Fibroblast of mammary gland (primary cell): ENCODE measurements at places on chromosomes 1 and 21.

GRCh38 chr21:41373253-41373652 is 11.4 kb downstream of the MX2 start:
- no peak for DNase-seq

- peak; percentile 22 for DNase-seq
Measured at GRCh38 chr1:167665469-167665868, 35.4 kb downstream of the RCSD1 start.

DNA sequence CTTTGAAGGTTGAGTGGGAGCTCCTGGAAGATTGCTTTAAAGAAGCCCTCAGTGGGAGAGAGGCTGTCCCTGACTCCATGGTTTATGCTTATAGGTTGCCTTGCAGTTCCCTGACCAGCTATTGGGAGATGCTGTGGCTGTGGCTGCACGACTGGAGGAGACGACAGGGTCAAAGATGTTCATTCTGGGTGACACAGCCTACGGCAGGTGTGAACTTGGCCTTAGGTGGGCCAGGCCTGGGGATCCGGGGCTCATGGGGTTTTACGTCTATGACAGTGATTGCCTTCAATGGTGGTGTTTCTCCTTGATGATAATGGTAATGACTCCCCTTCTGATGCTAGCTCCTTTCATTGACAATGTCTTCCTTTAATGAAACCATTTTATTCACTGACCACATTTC is 692 bp downstream of the DPH2 start:
- DNase-seq = no peak

GRCh38 chr1:4310396-4310923 is 343.9 kb upstream of the AJAP1 start:
- DNase-seq = no peak

- DNase-seq = no peak
Measured at GRCh38 chr1:247180581-247180980, 8.8 kb upstream of the ZNF124 start.

DNA sequence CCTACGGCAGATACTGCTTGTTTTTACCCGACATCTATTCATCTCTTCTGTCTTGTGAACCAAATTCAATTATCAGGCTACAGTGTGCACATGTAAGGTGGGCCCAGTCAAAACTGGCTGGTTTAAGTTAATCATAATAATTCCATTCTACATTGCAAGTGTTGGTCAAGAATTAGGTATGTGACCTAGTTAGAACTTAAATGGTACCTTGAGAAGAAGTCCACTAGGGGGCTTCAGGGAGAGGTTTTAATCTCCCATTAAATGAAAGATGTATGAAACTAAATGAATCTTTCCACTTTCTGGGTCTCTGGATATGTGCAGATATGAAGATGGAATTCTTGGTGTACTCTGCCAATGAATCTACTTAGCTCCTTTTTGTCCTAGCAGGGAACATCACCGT is 187.1 kb downstream of the CDC42BPA start:
- DNase-seq = peak; percentile 56

GRCh38 chr1:200903793-200904192 is 9.1 kb downstream of the INAVA start:
- DNase-seq = no peak

DNA sequence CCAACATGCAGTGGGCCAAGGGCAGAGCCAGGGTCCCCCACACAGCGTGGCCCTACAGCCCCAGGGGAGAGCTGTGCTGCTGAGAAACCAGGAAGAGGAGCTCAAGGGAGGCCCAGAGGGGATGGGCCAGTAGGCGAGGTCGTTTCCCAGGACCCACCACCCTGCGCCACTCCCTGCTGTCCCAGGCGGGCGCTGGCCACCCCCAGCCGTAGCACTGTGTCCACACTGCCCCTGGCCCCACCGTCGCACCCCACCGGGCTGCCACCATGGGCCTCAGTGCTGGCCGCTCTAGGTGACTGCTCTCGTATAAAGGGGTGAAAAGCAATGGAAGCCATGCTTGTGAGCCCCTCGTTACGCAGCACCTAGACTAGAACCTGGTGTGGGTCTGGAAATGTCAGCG is 22.4 kb downstream of the NADK start:
- DNase-seq = no peak

DNA sequence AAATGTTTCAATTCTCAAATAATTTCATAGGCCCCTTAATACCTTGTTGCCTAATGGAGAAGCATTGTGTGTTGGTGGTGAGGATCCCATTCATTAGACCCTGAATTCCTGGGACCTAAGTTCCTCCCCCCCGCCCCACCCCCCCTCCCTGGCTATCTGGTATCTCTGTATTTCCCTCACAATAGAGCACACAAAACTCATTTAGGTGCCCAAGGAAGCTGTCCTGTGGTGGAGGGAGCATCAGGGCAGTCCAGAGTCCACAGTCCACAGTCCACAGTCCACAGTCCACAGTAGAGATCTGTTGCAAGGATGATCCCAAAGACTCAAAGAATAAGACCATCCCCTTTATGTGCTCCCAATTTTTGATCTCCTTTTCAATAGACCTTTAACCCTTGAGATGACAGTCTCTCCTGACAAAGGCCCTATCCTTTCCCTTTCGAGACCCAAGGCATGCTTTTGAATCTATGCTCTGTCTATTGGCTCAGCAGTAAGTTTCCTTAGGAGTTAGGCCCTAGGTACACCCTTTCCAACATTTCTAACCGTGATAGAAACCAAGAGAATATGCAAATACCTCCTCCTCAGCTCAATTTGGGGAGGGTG is 123.9 kb downstream of the ZBTB18 start:
- no peak for DNase-seq

GRCh38 chr1:154219541-154219940 is 1.2 kb upstream of the UBAP2L start:
- DNase-seq = peak; percentile 41

- DNase-seq = no peak
Measured at GRCh38 chr1:99657213-99658030, 11.5 kb downstream of the PALMD start.

DNA sequence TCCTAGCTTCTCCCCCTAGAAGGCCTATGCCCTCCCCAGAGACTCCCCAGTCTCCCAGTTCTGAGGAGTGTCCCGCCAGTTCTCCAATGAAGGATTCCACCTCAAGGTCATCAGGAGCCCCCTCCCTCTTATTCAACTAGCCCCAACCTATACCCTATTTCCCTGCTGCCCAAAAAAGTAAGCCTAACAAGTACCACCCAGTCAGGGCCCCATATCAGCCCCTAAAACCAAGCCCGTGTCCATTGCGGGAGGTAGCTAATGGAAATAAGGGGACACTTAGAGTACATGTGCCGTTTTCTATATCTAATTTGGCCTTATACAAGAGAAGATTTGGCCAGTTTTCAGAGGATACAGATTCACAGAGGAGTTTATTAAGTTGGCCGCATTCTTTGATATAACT is 416.2 kb downstream of the MATN1 start:
- DNase-seq = no peak

DNA sequence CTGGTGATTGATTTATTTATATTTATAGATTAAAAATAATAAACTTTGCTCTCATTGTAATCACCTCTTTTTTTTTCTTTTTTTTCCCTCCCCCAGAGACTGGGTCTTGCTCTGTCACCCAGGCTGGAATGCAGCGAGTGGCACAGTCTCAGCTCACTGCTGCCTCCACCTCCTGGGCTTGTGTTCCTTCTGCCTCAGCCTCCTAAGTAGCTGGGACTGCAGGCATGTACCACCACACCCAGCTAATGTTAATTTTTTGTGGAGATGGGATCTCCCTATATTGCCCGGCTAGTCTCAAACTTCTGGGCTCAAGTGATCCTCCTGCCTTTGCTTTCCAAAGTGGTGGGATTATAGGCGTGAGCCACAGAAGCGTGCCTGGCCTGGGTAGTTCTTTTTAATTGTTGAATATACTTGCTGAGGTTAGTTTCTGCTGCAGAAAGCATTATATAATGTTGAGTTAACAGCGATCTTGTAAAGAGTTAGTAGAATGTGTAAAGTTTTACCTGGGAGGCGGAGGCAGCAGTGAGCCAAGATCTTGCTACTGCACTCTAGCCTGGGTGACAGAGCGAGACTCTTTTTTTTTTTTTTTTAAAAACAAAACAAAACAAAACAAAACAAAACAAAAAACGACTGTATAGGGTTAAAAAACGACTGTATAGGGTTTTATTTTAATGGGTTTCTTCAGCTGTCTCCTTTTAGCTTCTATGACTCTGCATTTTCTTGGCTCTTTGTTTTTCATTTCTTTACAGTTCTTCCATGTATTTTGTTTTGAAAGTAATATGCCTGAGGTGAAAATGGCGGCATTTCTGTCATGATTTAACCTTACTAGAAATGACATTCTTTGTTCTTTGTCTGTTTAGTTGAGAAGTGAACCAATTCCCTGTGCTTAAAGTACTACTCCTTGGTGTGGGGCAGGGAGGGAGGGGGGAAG is 82.7 kb downstream of the CAMTA1 start:
- no peak for DNase-seq

DNA sequence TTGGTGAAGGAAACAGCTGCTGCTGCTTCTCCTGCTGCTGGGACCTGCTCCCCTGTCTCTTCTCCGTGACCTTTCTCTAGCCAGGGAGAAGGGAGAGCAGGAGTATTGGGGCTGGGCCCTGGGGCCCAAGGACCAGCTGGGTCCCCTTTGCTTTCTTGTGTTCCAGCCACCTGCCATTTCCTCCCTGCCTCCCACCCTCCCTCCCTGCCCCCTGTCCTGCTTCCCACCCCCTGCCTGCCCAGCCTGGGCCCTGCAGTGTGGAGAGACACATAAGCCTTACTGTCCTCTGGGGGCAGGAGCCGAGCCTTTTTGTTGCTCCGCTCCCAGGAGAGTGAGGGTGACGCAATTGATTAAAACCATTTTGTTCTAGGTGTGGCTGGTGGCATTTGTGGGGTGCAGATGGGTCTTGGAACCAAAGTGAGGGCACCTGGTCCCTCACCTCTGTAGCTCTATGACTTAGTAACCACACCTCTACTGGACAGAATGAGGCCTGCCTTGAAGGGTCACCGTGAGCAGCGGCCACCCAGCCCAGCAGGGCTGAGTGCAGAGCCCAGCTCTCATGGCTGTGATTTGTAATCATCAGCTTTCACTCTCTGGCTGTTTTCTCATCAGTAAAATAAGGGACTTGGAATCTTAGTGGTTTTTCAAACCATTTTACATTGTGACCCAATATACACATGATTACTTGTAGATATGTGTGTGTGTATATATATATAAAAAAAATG is 13.9 kb upstream of the TMEM222 start:
- no peak for DNase-seq
